T-helper 2 cell treated with Interferon-gamma antibody and Interleukin-4, amounts not matched to agents 100 ng/mL and 5 ng/mL, for 36 hours (primary cell): ENCODE measurements at places on chromosomes 12 and 14. TPM values are rescaled to one million over a fixed set of nuclear protein-coding genes. Genes with fewer than 3 reads are reported as not detected.

The KRT83 gene
- total RNA-seq, result not detected in 2 replicates

The NKX2-1 gene
- total RNA-seq, result not detected in 2 replicates

The TAS2R9 gene
- total RNA-seq, result not detected in 2 replicates

The FSCB gene
- total RNA-seq, result not detected in 2 replicates

The OAS1 gene
- 77.2 and 78.3 TPM in 2 replicates for total RNA-seq
